ENCODE measurements at places on chromosomes 5 and 9. TPM values are rescaled to one million over a fixed set of nuclear protein-coding genes. Genes with fewer than 3 reads are reported as not detected.

PCDHGB3 gene
- total RNA-seq: 5.0 TPM

CNTFR gene
- 38.6 TPM for total RNA-seq

IL5 gene
- total RNA-seq: not detected

KIF4B gene
- 0.14 TPM for total RNA-seq

NOL6 gene
- 20.7 TPM for total RNA-seq

DND1 gene
- 1.8 TPM for total RNA-seq

MYMK gene
- total RNA-seq: not detected

CARD6 gene
- 27.0 TPM for total RNA-seq

ENC1 gene
- 16.7 TPM for total RNA-seq

Measured in spleen (tissue), 13 donors.